ENCODE measurements at places on chromosomes 2 and 18.

DNA sequence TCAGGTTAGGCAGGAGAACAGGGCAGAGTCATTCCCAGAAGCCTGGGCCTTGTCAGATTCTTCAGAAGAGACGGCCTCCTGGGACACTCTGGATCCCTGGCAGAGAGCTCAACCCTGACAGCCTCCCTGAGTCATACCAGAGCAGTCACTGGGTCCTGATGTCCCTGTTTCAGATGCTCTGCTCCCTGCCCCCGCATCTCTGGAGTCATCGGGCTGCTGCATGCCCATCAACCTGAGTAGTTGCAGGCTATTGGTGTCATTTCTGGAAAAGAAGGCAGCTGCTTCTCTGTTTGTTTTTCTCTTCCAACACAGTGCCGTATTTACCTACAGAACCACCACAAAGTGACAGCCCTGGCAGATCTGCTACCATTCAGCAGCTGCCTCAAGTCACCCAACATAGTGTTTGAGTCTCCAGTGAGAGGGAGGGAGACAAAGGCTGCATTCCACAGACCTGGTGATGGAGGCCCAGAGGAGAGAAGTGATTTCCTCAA is 145.1 kb downstream of the B3GNT2 start:
- no peak for DNase-seq

GRCh38 chr2:63486861-63487290 is 101.4 kb downstream of the WDPCP start:
- DNase-seq = no peak

- no peak for DNase-seq
Observed at GRCh38 chr2:18950361-18950851, 361.0 kb upstream of the NT5C1B start.

DNA sequence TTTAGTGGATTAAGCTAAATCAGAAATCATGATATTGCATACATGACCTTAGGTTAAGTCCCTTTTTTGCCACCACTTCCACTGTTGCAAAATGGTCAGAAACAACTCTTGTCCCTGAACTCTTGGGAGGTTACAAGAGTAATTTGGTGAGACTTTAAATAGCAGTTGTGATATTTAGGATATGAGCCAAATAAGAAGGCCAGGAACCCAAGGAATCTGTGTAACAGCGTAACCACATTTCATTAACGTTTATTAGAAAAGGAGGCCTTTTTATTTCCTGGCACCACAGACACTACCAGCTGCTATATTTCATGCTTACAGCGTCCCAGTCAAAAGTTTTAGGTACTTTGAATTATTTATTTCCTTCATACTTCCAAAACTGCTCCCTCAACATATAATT is 268.0 kb downstream of the GPD2 start:
- no peak for DNase-seq

DNA sequence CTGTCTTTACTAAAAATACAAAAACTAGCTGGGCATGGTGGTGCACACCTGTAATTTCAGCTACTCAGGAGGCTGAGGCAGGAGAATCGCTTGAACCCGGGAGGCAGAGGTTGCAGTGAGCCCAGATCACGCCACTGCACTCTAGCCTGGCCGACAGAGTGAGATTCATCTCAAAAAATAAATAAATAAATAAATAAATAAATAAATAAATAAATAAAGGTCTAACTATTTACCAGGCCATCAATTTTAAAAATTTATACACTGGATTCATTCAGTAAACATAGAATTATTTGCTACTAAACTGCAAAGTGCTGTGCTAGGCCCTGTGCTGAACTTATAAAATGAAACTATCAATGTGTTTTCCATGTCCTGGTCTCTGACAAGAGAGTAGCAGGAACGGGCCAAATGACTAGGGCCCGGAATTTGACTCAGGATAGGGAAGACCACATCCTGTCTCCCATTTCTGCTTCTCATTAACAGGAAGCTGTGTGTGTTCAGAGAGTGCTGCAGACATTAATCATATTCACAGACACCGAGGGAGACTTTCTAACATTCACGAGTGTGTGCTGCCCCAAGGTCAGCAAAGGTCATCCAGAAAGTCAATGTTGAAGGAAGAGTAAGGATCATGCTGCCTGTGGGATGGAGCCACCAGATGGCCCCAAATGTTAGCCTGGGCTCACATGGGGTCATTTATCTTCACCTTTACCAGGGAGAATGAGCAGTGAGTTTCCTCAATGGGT is 95.8 kb downstream of the SPP2 start:
- DNase-seq = no peak

DNA sequence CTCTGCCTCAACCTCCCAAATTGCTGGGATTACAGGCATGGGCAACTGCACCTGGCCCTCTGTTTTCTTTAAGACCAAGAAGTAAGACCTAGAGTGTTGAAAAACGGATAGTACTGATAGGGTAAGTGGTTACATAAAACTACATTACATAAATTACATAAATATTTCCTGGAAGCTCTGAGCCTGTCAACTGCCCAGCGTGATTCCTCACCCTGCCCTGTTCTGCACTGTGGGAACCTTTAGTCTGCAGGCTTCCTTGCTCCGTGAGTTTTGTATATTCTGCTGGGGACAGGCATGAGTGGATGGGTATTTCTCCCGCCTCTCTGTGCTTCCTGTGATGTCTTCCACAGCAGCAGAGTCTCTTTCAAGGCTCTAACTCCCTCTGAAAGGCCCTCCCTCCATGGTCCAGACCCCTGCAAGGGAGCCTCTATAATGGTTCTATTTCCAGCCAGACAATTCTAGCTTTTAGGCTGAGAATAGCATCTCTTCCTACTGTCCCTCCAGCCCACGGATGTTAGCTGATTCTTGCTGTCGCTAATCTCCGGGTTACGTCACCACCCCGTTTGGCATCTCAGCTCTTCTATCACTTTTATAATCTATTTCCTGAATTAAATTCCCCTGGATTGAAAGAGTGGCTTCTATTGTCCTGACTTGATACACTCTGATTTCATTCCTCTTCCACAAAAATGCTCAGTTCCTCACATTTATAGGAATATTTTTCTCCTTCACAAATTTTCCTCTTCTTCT is 49.5 kb upstream of the PLEKHM3 start:
- no peak for DNase-seq

DNA sequence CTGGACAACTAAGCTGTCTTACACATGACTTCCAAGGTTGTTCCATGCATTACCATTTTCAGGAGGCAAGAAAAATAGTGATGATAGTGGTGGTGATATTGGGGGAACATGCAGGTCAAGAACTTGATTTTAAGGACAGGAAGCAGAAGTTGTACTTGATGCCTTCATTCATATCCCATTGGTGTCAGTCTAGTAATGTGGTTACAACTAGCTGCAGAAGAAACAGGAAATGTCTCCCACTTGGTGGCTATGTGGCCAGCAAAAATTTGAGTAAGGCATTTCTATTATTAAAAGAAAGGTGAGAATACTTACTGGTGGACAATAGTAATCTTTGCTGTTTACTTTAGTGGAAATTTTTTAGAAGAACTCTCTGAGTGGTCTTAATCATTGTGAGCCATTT is 103.4 kb downstream of the ALMS1 start:
- DNase-seq = no peak

GRCh38 chr2:21404827-21405625 is 281.3 kb downstream of the TDRD15 start:
- no peak for DNase-seq

- DNase-seq = no peak
Observed at GRCh38 chr2:232200195-232200594, 178.4 kb upstream of the ALPP start.

- DNase-seq = no peak
Observed at GRCh38 chr2:224359569-224359968, 42.3 kb downstream of the FAM124B start.

DNA sequence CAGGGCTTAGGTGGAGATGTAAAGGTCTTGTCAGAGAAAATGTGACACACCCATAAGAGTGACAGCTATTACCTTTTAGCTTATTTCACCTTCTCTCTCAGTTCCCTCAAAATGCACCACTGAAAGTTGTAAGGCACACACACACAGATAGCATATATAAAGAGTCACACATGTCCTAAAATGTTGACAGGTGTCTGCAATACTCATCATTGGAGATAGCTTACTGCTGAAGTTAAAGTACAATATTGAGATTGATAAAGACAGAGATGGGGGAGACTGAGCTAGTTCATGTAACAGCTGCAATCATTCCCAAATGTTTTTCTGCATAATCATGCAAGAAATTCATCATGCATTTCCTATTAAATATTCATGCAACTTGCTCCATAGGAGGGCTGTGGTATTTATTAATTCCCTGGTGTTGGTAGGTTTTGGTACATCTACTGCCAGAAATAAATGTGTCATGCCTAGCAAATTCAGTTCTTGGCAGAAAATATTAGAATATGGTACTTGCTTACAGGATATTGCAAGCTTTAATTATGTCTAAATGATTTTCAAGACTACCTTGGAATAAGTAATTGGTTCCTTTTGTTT is 118.8 kb upstream of the RBMS1 start:
- no peak for DNase-seq

- DNase-seq = no peak
Observed at GRCh38 chr2:197888321-197888720, 83.9 kb downstream of the PLCL1 start.

DNA sequence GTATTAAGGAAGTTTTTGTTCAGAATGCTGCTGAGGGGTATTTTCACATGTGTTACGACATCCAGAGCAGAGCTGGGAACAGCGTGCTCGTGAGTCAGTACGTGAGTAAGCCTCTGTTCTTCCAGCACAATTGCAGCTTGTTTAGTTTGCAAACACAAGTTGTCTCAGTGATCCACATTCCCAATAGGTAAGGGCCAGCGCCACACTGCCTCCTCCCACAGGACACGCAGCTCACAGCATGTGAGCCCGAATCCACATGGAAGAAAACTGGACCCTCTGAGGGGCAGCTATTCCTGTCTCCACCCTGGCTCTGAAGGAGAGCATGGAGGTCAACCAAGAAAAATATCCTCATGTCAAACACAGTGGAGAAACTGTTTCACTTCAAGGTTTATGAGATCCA is 173.9 kb upstream of the PID1 start:
- no peak for DNase-seq

DNA sequence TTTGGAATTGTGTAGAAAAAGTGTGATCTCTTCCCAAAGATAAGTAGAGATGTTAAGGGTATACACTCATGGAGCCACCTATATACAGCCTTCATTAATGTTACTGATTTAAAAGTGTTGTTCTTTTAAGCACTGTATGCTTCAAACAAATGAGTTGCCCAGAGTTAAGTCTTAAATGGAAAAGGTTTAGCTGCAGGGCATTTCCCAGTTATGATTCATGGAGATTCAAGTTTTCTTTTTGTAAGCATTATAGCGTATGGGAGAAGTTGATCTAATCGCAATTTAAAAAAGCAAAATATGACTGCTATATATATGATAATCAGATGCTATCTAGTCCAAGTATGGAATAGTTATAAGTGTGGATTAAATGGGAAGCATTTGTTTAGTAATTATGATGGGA is 4.8 kb downstream of the PDK1 start:
- DNase-seq = no peak

- DNase-seq = no peak
Observed at GRCh38 chr2:30729031-30729430, 78.2 kb downstream of the CAPN13 start.

DNA sequence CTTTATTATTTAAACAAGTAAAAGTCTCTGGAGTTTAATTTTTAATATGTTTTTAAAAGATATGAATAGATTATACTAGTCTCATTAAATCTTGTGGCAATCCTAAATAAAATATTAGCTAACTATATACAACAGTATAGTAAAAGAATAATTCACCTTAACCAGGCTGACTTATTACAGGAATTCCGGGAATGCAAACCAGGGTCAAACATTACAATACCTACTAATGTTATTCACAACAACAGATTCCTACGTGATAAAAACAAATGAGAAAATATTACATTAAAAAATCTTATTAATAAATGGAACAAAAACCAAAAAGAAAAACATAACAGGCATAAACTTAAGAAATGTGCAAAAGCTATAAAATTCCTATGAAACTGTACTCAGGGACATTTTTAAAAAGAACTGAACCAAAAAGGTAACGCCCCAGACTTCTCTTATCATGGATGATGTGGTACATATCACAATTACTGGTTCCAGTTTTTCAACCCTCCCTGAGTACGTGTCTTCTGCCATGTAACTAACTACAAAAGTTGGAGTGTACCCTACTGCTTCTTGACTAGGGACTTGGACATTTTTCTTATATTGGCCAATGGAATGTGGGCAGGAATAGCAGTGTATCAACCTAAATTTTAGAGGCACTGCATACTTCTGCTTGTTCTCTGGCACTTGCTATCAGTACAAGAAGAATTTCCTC is 20.2 kb downstream of the TTC21B start:
- no peak for DNase-seq

GRCh38 chr2:17658251-17658843 is 95.3 kb downstream of the SMC6 start:
- no peak for DNase-seq

DNA sequence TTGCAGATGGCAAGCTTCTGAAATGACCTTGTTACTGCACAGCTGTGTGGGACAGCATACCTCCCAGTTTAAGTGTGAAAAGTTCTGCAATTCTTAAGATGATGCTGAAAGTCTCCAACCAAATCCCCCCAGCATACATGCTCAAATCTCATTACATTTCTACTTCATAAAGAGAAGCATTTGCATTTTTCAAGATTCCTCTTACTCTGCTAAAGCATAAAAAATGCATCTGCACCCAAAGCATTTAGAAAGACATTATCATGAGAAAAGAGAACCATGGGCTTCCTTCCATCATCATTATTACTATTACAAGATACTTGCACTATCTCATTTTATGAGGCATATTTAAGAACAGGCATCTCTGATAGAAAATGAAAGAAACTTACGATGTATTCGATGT is 236.9 kb upstream of the REV1 start:
- no peak for DNase-seq

DNA sequence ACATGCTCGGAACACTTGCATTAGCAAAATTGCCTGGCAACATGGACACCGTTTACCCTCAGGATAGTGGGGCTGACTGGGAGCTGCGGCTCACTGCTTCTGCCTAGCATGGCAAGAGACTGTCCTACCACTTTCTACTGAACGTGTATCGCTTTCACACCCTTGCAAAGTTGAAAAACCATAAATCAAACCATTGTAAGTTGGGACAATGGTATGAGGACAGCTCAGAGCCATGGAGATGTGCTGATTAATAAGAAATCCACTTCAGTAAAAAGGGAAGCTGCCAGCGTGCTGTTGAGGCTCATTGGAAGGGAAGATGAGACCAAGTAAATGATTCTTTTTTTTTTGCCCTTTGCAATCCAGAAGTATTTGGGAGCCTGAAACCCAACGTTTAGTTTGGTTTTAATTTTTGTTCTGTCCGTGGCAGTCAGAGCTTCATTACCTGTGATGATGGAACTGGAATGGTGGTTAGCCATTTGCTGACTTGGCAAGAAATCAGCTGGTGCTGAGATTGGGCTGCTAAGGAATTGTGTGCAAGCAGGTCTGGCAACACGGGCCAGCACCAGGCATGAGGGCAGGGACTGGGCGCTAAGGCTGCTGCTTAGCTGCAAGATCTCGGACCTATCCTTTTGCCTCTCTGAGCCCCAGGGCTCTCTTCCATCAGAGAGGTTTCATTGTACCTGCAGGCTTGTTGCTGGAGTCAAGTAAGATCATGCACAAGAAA is 75.5 kb upstream of the HS6ST1 start:
- no peak for DNase-seq
